ENCODE measurements at places on chromosomes 3 and 15.

GRCh38 chr3:113878403-113878802, 39.8 kb downstream of the GRAMD1C start:
- DNase-seq, result no peak

DNA sequence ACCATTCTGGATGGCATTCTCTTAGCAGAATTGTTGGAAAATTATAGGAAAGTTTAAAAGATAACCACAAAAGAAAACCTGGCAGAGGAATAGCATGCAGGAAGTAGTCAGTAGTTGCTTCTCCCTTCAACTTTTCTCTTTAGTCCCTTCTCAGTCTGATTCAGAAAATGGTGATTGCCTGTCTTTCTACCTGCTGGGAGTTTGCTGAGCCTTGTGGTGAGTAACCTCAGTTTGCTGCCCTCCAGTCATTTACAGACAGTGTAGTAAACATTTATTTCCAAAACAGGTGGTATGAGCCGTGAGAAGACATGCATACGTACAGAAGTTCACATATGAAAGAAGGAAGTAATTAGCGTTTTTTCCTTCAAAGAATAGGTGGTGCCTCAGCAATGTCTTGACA, 224.7 kb upstream of the POU1F1 start:
- DNase-seq, result no peak

DNA sequence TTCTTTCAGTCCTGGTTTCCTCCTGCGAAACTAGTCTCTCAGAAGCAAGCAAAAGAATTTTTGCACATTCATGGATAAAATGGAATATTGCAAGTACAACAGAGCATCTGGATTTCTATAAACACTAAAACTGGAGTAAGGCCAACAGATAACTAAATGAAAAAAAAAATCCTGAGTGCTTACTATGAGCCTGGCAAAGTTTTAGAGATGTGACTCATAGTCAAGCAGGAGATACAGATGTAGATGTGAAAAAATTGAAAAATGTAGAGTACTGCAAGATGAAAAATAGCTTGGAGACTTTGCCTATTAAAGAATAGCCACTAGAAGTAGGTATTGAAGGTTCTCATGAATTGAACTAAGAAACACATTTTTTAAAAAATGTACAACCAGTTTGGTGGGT, 397.4 kb downstream of the OTOL1 start:
- DNase-seq, result no peak

- no peak for DNase-seq
Observed at GRCh38 chr3:117238806-117239205, 529.2 kb downstream of the TUSC7 start.

- no peak for DNase-seq
Observed at GRCh38 chr3:184766555-184767261, 45.3 kb upstream of the VPS8 start.

- DNase-seq, result no peak
Observed at GRCh38 chr3:111750278-111750884, 108.7 kb upstream of the PHLDB2 start.

DNA sequence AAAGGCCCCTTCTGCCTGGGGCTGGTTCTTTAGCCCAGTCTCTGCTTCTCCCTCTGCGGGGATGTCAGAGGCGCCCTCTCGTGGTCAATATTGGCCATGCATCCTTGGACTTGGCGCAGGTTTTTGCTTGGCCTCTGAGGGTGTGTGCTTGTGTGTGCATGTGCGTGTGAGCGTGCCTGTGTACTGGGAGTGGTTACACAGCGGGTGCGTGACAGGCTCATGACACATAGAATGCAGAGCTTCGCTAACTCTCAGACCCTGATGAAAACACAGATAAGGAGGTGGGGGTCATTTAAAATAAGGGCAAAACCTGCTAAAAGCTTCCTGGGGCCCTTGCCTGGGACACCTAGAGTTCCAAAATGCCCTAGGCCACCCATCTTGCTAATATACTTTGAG, 160.9 kb downstream of the SMAD6 start:
- DNase-seq, result peak; percentile 90

GRCh38 chr3:52829906-52830463, 487 bp downstream of the ITIH4 start:
- DNase-seq, result no peak

- no peak for DNase-seq
Observed at GRCh38 chr3:78741066-78741645, 1026.6 kb downstream of the ROBO1 start.

DNA sequence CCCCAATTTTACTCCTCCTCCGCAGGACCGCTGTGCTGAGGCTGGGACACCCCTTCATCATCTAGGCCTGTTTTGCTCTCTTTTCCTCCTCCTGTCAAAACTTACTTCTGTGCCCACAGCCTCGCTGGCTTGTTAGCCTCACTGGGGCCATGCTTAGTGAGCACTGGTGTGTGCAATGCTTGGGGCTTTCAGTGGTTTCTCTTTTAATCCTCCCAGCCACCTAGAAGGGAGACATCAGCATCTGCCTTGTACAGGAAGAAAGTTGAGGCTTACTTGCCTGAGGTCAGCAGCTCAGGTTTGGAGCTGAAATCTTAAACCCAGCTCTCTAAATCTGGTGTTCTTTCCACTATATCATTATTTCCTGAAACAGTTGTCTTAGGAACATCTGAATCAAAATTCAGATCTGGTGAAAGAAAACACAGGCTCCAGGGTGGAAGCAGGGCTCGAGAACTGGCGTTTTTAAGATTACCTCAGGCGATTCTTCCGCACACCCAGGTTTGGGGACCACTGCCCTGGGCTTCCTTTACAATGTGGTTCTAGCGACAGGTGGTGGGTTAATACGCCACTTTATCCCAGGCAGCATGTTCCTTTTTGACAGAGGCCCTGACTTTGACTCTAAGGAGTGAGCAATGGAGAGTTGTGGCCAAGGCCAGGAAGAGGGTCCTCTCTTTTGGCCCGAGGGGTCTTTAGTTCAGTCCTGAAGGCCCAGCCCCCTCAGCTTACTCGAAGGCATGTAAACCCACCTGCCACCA, 3.8 kb downstream of the THSD4 start:
- no peak for DNase-seq

- DNase-seq, result peak; percentile 10
Observed at GRCh38 chr15:33915571-33916407, 52.5 kb upstream of the CHRM5 start.

DNA sequence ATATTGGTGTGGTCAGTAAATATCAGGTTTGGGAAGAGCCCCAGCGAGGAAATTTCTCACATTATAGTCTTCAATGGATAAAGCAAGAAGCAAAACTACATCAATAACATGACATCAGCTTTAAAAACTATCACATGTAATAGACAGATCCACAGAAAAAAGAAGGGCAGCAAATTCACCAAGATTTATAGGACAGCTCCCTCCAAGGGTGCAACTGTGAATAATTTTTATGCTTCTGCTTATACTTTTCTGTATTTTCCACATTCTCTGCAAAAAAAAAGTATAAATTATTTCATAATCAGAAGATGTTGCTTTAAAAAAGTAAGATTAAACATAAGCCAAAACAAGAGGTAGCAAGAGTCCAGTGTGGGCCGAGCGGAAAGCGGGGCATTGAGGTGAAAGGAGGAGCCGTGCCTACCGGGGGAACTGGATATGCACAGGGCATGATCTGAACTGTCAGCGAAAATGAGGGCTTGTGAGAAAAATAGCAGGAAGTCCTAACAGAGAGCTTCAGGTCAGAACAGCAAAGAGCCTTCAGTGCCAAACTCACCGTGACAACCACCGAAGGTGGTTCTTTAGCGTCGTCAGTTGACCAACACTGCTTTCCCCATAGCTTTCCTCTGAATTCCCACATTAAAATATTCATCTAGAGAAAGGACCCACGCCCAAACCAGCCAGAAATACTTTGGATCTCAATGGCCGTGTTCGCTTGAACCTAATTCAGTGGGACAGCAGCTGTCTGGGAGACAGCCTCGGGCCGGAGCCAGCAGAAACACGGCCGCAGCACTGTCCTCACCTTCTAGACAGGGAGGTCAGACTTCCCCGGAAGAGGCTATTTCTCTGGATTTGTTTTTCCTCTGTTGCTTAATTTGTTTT, 59.8 kb downstream of the FAM174B start:
- peak; percentile 78 for DNase-seq

DNA sequence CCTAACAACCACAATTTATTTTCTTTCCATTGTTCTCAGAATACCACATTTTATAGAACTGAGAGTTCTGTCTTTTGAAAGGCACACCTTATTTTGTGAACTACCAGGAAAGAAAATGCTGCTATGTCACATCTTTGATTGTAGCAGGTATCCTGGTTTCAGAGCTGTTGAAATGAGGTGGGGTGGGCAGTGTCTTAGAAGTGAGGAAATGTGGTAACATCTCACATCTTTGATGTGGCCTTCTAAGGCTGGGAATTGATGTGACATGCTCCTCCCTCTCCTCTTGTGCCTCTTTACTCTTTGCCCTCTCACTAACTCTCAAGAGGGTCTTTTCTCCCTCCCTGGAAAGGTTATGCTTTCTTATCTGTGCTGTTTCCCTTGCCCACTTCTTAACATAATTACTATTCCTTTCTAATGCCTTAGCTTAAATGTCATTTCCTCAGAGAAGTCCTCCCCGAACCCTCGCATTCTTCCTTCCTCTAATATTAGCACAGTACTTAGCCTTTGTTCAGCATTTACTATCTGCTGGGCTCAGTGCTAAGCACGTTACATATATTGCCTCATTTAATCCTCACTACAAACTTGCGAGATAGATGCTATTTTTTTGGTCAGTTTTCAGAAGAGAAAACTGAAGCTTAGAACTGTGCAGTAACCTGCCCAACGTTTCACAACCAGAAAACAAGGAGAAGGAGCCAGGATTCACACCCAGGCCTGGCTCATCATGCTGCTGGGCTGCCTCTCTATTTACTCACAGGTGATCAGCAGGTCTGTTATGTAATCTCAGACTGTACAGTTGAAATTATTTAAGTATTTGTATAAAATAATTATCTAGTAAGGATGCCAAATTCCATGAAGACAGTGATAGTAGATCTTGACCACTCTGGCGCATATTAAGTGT, 24.0 kb upstream of the SPTSSB start:
- no peak for DNase-seq

GRCh38 chr3:13648060-13649001, 99.4 kb downstream of the FBLN2 start:
- peak; percentile 94 for DNase-seq

GRCh38 chr15:73935547-73935946, 9.3 kb downstream of the LOXL1 start:
- peak; percentile 66 for DNase-seq

GRCh38 chr3:181921220-181921619, 209.5 kb downstream of the SOX2 start:
- no peak for DNase-seq

DNA sequence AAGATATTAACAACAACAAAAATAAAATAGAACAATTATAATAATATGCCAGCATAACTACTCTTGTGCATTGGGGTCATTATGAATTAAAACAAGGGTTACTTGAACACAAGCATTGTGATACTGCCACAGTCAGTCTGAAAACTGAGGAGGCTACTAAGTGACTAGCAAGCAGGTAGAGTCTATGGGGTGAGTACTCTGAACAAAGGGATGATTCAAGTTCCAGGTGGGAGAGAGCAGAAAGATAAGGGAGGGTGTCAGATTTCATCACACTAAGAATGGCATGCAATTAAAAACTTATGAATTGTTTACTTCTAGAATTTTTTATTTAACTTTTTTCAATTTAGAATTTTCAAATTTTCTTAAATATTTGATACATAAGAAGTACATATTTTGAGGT, 754.4 kb upstream of the GOLIM4 start:
- no peak for DNase-seq

DNA sequence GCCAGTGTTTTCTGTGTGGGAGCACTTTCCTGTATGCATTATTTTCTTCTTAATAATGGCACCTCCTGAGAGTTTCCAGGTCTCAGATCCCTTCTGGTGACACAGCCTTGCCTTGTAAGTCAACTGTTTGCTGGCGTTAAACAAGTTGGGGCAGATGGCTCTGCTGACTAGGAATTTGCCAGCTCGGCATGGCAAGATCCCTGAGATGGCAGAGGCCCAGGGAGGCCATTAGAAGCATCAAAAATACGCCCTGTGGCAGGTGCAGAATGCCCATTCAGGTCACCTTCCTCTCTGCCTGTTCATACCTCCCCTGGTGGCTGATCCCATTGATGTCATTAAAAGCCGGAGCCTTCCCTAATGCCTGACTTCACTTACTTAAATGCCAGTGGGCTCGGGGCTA, 320.9 kb upstream of the CTDSPL start:
- no peak for DNase-seq

DNA sequence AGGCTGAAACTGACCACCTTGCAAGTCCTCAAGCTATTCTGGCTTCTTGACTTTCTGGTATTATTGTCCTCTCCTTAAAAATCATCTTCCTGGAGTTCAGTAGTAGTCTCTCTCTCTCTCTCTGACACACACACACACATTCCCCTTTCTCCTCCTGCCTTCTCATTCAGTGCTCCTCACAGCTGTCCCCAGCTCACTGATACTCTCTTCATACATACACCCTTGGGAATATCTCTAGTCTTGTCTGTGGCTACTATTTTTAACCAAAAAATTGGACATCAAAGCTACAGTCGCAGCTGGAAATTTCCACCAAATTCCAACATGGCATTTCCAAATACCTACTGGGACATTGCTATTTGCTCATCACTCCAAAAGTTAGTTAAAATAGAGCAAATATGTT, 178.9 kb downstream of the ECT2 start:
- no peak for DNase-seq

DNA sequence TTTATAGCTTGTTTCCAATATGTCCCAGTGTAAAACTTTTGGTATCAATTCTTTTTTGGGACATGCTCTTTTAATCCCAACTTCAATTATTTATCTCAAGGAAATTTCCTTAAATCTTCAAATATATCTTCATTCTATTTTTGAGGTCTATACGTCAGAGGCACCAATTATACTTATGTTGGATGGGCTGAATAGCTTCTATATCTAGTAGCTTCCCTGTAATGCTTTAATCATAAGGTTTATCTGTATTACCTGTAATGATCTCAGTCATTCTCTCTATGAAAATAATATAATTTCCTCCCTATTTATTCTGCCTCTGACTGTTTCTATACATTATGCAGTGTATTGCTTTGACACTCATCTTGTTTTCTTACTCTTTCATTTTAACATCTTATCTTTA, 29.9 kb upstream of the MCCC1 start:
- DNase-seq, result no peak

GRCh38 chr3:134445636-134446035, 40.1 kb downstream of the ANAPC13 start:
- DNase-seq, result no peak
